ENCODE measurements at places on chromosomes 11 and 22.

GRCh38 chr11:61534933-61535839 lies 26.6 kb downstream of the LRRC10B start:
- DNase-seq = no peak

GRCh38 chr22:22684580-22685561 lies 40.5 kb downstream of the GGTLC2 start:
- DNase-seq = no peak

DNA sequence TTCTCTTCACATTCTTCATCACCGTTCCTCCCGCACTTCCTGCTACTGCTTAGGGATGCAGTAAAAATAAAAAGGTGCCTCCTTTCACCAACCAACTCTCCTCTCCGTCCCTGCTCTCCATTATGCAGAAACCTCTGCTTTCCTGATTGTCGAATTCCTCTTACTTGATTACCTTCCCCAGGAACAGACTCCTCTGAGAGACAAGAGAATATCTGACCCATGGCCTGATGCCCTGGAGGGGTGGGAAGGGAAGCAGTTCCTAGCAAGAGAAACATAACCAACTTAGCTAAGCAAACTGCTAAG lies 80.9 kb downstream of the TRIM29 start:
- DNase-seq = no peak

DNA sequence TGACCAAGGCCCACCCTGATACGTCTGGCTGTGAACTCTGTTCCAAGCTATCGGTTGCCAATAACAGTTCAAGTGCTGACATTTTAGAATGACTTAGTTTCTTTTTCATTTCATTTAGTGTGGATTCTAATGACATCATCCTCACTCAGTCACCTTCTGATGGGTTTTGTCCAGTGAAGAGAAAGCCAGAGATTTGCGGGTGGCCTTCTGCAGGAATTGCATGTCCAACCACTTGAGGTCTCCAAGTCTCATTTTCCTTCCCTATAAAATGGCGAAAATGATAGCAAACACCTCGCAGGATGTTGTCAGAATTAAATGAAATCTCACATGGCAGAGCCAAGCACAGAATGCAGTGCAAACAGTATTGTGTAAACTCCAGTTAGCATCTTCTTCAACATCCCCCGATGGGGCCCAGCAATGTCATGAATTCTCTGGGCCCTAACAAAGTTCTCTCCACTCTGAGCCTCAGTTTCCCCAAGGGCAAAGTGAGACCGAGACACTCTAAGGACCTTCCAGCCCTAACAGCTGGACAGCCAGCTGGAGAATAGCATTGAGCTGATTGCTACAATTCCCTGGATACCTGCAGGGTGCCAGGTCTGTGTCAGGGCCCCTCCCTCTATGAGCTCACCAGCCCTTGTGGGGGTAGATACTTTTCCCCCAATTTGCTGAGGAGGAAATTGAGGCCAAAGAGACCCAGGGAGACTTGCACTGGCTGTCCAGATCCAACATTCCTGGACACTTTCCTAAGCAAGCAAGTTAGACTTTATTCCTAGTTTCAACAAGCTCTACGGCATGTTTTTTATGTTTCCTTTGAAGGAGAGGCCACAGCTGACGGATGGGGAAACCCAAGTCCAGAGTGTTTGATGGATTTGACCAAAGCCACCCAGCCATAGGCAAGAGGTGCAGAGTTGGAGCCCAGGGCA lies 286.7 kb downstream of the MN1 start:
- no peak for DNase-seq

DNA sequence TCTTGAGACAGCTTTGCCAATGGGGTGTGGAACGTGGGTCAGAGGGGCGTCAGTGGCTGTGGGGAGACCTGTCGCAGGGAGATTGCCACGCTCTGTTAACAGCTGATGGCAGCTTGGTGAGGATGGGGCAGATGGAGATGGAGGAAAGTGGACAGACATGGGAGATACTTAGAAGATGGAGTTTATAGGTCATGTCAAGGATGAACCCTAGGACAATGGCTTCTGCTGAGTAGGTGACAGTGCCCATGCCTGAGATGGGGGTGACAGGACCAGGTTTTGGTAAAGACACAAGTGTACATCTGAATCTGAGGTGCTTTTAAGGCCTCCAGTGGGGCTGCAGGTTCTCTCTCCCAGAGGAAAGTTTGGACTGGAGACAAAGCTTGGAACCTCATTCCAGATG lies 51.5 kb upstream of the ACCSL start:
- DNase-seq = no peak
